ENCODE measurements at places on chromosomes 4 and X.
A peak's percentile ranks its signal among the peaks of the same experiment; 100 is the strongest.

DNA sequence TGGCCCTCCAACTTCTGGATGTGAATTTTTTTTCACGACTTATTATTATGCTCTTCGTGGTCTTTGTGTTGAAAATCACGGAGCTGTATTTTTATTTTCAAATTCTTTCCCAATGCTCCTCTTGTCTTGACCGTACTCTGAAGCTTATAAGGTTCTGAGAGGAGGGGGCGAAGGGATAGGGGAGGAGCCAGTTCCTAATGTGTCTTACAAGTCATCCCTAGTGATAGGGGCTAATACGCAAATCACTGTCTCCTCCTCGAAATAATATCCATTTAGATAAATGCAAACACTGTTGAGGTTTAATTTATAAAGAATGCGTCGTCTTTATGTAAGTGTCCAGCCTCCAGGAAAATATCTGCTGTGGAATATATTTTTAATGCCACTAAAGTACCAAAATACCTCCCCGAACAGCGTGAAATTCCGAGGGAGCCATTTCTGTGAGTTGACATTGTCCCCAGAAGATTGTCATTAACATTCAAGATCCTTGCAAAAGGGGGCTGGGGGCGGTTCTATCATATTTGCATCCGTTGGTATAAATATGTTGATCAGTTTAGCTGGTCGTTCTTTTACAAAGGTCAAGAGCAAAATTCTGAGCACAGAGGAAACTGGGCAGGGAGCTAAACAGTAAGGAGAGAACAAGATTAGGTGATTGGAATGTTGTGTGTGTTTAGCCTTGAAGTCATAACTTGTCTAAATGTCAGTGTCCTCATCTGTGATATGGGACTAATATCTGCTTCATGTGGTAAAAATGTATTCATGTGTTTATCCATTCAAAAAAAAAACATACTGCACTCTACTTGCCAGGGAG is 3.7 kb upstream of the FAT1 start:
- DNase-seq = no peak

- no peak for DNase-seq
Measured at GRCh38 chr4:1489639-1489995, 83.4 kb upstream of the NKX1-1 start.

DNA sequence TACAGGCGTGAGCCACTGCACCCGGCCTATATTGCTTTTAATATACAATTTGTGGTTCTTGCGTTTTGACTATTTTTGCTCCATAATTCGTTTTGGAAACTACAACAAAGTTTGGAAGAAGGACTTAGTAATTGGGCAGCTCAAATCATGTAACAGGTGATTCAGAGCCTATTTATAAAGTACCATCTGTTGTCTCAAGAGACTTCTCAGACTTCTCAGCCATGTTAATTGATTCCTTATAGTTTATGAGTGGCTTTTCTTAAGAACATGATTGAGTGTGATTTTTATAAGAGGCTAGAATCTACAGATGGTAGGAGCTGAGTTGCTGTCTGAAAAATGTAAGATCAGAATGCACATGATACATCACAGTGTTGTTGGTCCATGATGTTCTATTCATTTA is 240.2 kb downstream of the ADGRL3 start:
- no peak for DNase-seq

- DNase-seq = no peak
Measured at GRCh38 chr4:137661693-137662092, 129.4 kb upstream of the PCDH18 start.

GRCh38 chrX:150482537-150483206 is 85.7 kb upstream of the MTM1 start:
- DNase-seq = peak; percentile 0

- DNase-seq = no peak
Measured at GRCh38 chrX:10086676-10087075, 70.1 kb upstream of the CLCN4 start.

DNA sequence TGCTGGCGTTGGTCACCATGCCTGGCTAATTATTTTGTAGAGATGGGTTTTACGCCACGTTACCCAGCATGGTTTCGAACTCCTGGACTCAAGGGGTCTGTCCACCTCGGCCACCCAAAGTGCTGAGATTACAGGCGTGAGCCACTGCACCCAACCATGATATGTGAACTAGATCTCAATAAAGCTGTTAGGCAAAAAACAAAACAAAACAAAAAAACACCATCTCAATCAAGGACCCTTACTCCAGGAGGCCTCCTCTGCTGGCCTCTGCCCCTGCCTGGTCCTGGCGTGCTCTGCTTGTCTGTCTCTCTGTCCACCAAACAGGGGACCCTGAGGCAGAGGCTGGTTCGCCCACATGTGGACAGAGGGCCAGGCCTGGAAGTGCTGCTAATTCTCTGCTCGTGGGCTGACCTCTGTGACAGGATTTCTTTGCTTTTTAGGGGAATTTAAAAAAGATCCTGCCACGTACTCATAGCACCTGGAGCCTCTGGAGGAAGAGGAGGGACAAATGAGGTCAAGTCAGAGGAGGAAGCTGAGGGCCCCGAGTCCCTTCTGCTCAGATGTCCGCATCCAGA is 32.7 kb upstream of the WFS1 start:
- no peak for DNase-seq

GRCh38 chr4:81369886-81370285 is 101.8 kb downstream of the RASGEF1B start:
- DNase-seq = no peak

- no peak for DNase-seq
Measured at GRCh38 chr4:187183346-187183745, 459.7 kb upstream of the FAT1 start.

GRCh38 chr4:133394971-133395627 is 246.0 kb downstream of the PCDH10 start:
- no peak for DNase-seq
